Left renal cortex interstitium (tissue), 4 donors: ENCODE measurements at places on chromosomes 2 and 18.

DNA sequence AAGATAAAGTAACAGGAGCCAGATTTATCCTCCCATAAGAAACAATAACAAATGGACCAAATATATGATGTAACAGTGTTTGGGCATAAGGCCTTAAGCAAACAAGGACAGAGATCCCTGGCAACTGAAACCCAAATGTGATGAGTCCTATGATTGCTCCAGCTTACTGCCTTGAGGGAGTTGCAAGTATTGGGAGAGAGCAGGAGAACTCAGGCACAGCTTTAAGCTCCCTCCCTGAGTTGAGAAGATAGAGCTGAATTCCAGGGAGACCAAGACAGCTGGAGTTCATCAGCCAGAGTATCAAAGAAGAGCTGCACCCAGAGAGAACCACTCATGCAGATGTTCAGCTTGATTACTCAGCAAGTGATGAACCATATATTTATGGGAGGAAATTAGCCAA, 814.5 kb upstream of the RAB6C start:
- peak; percentile 31 for DNase-seq

- no peak for DNase-seq
Measured at GRCh38 chr18:26457611-26458353, 90.6 kb downstream of the KCTD1 start.

GRCh38 chr2:134499307-134499926, 219.4 kb downstream of the TMEM163 start:
- DNase-seq: no peak

GRCh38 chr2:55057474-55057873, 7.2 kb upstream of the RTN4 start:
- DNase-seq: no peak

DNA sequence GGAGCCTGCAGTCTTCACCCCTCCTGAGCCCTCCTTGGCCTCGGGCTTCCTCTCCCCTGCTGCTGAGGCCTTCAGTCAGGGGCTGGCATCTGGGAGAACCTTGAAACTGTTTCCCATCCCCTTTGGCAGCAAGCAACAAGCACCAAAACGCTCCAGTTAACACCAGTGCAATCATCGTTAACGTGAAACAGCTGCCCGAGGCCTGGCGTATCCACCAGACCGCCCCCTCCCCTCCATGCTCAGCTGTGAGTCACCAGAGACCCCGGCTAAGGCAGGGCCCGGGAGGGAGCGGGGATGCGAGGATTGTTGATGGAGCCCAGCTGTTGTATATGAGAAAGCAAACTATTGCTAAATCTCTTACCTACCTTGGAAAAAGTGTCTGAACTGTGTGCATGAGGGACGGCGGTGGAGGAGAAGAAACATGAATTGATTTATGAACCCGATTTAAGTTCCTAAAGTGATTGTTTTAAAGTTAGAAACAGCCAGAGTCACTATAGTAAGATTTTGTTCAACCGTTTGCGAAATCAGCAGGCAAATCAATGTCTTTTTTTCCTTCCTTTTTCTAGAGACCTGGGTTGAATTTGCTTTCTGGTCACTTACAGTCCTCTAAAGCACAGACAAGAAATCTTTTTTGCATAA, 5.2 kb downstream of the ZFP36L2 start:
- peak; percentile 87 for DNase-seq
